T-cell (primary cell): ENCODE measurements at places on chromosomes 3 and 15. TPM values are rescaled to one million over a fixed set of nuclear protein-coding genes. Genes with fewer than 3 reads are reported as not detected.

The GOLGA8Q gene
- not detected for total RNA-seq

DNA sequence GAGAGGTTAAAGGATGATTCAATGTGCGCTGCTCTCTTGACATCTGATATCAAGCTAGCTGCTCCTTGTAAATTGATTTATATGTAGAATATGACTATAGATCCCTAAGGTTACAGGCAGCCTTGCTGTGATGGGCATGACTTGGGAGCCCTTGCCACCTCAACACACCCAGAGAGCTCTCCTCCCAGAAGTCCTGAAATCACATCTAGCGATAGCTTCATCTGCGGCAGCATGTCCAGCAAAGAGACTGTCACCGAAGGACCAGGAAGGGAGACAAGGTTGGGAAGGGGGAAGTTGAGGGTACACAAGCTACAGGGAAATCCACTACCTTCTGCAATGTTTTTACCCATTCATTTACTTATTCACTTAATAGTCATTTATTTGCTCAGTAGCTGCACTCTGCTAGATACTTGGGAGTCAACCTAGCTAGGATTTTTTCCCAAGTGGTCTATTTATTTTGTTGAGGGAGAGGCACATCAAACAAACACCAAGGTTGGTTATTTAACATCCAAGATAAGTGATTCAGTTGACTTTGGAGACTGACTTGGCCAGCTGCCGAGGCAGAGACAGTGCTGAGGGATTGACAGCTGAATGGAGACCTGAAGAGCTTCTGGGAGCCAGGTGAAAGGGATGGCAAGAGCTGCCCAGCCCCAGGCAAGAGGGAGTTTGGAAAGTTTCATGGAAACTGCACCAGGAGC, 205.8 kb upstream of the IL12A start:
- no peak for DNase-seq
- H3K27ac ChIP-seq, result no peak overlapping the region
- H3K4me3 ChIP-seq, result no peak overlapping the region
- no peaks in the 10 kb centered on the region for H3K36me3 ChIP-seq

- peaks cover 59% of the 10 kb centered on the region for H3K36me3 ChIP-seq
- H3K4me1 ChIP-seq, result no peaks in the 10 kb centered on the region
- DNase-seq, result no peak
These were observed 35.3 kb downstream of the PBRM1 start for GRCh38 chr3:52650439-52650838.

- no peak overlapping the region for H3K4me3 ChIP-seq
- no peaks in the 10 kb centered on the region for H3K36me3 ChIP-seq
- peaks cover 6% of the 10 kb centered on the region for H3K27me3 ChIP-seq
- H3K4me1 ChIP-seq, result no peaks in the 10 kb centered on the region
- H3K27ac ChIP-seq, result no peak overlapping the region
These were observed 12.5 kb upstream of the FEM1B start for GRCh38 chr15:68265081-68265480.

The FBXO40 gene
- total RNA-seq, result not detected

DNA sequence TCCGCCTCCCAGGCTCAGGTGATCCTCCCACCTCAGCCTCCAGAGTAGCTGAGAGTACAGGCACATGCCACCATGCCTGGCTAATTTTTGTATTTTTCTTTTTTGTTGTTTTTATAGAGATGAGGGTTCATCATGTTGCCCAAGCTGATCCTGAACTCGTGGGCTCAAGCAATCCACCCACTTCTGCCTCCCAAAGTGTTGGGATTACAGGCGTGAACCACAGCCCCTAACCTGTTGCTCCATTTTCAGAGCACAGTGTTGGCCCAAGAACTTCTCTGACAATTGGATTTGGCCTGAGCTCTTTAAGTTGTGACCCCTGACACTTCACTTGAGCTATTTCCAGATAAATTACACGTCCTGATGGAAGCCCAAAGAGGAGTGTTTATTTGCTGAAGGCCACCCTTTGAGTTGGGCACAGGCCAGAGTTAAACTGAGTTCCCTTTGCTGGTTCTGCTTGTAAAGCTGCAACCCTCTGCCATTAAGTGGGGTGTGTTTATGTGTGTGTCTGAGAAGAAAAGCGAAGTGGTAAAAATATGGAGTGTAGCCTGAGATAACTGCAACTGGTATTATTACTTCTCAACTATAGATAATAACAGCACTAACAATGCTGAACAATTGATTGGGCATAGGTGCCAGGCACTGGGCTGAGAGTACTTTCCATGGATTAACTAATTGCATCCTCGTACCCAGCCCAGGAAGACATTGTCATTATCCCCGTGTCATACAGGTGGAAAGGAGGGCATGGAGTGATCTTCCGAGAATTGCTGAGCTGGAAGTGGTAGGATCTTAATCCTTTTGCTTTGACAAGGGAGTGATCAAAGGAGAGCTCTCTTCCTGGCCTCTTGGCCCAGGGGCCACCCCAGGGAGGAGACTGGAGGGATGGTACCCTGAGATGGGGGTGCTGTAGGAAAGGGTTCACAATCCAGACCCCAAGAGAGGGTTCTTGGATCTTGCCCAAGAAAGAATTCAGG, 91.5 kb upstream of the PROK2 start:
- no peak for DNase-seq
- peaks cover 3% of the 10 kb centered on the region for H3K4me1 ChIP-seq
- H3K27me3 ChIP-seq, result no peaks in the 10 kb centered on the region
- no peak overlapping the region for H3K4me3 ChIP-seq
- no peak overlapping the region for H3K27ac ChIP-seq
- H3K36me3 ChIP-seq, result no peaks in the 10 kb centered on the region

- no peak for DNase-seq
- H3K27me3 ChIP-seq, result peaks cover 4% of the 10 kb centered on the region
- H3K4me1 ChIP-seq, result peaks cover 2% of the 10 kb centered on the region
- H3K36me3 ChIP-seq, result no peaks in the 10 kb centered on the region
- no peak overlapping the region for H3K4me3 ChIP-seq
These were observed 184.1 kb upstream of the TLE3 start for GRCh38 chr15:70281811-70282307.

GRCh38 chr3:189588070-189588469, 43.1 kb upstream of the TP63 start:
- H3K4me1 ChIP-seq, result no peaks in the 10 kb centered on the region
- no peaks in the 10 kb centered on the region for H3K27me3 ChIP-seq
- H3K27ac ChIP-seq, result no peak overlapping the region
- H3K36me3 ChIP-seq, result no peaks in the 10 kb centered on the region
- DNase-seq, result no peak
- no peak overlapping the region for H3K4me3 ChIP-seq

DNA sequence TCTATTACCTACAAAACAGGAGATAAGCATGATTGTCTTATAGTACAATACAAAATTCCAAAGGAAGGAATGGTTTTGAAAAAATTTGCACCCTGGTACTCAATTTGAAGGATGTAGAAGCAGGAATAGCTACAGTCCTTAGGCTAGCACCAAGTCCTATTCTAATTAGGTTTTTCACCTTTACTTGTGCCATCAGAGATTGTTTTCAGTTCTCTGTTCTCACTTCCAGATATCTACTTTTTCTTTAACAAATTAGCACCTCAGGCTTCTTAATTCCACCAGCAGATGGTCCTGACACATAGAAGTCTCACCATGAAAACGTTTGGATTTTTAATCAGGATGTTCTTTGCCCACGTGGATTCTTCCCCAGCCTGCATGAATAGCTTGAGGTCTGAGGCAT, 43.8 kb downstream of the IL5RA start:
- H3K27me3 ChIP-seq, result peaks cover 2% of the 10 kb centered on the region
- H3K36me3 ChIP-seq, result no peaks in the 10 kb centered on the region
- DNase-seq, result no peak
- H3K27ac ChIP-seq, result no peak overlapping the region
